ENCODE measurements at places on chromosomes 7 and 10.

DNA sequence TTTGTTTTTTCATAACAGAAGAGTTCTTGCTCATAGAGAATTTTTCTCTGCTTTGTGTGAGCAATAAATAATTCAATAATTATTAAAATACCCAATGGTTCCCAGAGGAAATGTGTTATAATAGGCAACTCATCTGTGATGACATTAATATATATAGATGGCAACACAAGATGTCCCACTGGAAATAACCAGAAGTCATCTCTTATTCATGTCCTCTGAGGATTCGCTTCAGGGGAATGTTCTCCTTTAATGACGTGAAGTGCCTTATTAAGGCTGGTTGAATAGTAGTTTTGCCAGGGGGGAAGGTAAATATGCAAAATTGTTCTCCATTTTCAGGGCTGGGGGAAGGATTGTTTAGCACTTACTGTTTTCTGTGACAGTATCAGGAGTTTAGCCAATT lies 3.1 kb downstream of the SLC39A12 start:
- no peak for DNase-seq

DNA sequence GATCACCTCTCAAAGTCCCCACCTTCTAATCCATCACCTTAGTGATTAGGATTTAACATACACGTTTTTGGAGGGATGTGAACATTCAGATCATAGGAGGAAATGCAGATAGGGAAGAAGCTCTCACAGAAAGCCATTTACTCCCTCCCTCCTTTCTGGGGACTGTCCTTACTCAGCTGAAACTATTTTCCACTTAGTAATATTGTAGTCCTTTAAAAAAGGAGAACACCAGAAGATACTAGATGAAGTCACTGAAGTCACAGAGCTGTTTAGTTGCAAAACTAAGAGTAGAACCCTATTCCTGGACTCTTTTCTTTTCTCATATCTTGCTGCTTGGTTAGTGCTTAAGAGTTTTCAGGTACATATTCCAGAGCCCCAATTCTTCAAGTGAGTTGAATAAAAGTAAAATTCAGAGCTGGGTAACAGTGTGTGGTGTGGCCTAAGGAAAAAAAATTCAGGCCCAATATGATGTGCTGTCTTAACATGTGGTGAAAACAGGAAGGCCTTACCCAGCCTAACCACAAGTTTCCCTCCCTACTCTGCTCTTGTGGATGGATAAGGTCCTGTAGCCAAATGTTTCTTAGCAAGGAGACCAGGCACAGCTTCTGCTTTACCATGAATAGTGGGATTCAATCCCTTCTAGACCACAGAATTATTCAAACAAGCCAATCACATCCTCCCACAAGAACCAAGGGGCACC lies 135.7 kb downstream of the INHBA start:
- DNase-seq = no peak

GRCh38 chr7:92056286-92056685 lies 78.0 kb downstream of the CYP51A1 start:
- no peak for DNase-seq

- no peak for DNase-seq
Observed at GRCh38 chr7:152411389-152411788, 24.4 kb downstream of the KMT2C start.

- DNase-seq = no peak
Observed at GRCh38 chr10:126045861-126046260, 149.5 kb downstream of the FANK1 start.

- no peak for DNase-seq
Observed at GRCh38 chr10:128894641-128895040, 572.4 kb upstream of the MGMT start.

DNA sequence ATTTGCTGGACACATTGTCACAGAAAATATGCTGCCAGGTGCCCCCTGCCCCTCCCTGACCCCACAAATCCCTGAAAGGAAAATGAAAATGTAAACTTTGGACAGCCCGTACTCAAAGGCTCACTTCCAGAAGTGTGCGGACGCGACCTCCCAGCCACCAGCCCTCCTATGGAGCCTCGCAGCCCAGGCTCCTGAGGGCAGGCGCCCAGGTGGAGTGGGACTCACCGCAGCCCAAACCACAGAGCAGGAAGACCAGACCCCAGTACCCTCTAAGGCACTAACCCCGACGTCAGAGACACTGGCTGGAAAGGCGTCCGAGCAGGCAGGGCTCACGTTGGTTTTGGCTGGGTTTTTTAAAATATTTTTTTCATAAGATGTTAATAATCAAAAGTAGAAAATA lies 57.3 kb downstream of the CSGALNACT2 start:
- DNase-seq = no peak

DNA sequence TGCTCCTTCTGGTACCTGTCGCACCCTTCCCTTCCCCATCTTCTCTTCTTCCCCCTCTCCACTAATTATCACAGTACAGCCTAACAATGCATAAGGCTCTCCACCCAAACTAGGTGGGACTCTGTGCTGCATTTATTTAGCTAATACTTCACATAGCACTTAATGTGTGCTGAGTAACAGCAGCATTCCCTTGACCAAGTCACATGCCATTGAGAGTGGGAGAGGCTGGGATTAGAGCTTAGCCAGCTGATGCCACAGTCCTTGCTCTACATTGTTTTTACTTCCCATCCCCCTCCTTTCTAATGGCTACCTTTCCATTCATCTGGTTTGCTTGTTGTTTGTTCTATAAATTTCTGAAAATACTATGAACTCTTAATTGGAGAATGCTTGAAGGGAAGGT lies 426.9 kb downstream of the LRMDA start:
- DNase-seq = no peak

GRCh38 chr10:15231426-15231825 lies 62.9 kb upstream of the NMT2 start:
- DNase-seq = no peak

GRCh38 chr10:132489704-132490534 lies 47.7 kb upstream of the INPP5A start:
- no peak for DNase-seq

DNA sequence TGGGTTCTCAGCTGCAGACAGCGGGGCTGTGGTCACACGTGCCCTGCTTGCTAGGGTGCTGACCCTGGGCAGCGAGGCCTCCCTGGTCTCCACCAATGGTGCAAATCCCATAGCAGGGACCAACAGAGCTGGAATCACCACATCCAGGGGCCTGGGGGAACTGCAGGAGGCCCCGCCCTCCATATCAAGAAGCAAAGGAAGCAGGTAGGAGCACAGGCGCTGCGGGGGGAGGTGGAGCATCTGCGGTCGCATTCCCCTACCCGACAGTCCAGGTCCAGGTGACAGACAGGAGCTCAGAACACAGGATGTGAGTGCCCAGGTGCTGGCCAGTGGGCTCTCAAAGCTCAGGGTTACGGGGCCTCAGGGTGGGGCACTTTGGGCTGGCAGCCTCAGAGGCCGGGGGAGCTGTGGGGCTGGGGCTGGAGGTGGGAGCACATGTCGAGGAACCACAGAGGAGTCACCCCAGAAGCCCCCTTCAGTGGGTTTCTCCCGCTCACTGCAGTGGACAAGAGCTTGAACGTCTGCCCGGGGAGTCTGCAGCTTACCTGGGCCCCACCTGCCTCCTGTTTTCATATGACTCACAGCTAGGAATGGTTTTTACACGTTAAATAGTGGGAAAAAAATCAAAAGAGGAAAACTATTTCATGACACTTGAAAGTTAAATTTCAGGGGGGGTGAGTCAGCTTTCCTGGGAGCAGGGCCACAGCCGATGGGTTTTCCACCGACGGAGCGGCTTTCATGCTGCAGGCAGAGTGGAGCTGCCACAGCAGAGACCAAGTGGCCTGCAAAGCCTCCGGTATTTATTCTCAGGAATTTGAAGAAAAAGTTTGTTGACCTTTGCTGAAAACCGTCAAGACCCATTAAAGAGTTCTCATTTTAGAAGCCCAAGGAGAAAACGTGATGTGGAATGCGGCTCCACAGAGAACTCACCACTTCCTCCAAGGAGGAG lies 148.7 kb upstream of the PPP2R2D start:
- DNase-seq = no peak

DNA sequence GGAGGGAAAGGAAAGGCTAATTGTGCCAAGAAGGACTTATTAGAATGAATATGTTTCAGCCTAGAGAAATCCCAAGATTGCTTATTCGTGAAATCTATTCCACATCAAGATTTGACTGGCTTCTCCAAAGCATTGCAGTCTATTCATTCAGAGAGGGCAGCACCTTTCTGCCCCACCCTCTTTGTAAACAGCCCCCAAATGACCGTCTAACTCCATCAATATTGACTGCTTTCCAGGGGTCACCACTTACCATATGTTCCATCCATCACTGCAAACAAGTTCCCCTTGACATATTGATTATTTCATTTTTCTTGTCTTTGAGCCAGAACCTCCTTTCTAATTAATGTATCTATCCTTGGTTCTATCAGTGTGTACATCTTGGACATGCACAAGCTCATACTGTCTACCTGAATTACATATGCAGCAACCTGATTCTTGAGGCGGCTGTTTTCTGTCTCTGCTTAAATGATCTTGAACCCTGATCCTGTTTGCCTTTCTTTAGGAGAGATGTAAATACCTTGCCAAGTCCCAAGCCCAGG lies 44.2 kb upstream of the PTER start:
- no peak for DNase-seq

- DNase-seq = no peak
Observed at GRCh38 chr10:71964743-71965515, 734 bp downstream of the CHST3 start.

- no peak for DNase-seq
Observed at GRCh38 chr10:4561296-4561695, 264.7 kb upstream of the AKR1E2 start.

DNA sequence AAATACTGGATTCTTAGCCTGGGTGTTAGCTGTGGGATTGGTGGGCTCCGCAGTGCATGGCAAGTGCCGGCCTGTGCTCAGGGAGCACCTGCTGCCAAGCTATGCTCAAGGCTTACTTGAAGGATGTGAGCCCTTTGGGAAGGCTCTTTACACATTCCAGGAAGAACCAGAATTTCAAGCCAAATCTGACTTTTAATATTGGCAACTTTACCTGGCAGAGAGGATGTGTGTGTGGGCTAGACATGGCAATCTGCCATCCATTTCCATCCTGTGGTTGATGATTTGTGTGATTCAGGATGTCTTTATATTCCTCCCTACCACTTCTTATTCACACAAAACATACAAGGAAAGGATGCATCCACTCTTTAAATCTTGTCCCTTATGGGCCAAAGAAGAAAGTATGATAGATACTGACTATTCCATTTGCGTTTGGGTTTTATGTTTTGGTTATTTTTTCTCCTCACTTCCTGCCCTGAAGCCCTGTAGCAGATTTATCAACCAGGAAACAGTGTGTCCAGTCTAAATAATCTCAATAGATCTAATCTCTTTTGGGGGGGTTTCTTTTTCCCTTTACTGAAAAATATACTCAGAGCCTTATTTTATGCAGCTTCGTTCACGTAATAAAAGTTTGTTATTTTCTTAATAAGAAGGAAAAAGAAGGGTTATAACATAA lies 247.1 kb downstream of the COBL start:
- no peak for DNase-seq

DNA sequence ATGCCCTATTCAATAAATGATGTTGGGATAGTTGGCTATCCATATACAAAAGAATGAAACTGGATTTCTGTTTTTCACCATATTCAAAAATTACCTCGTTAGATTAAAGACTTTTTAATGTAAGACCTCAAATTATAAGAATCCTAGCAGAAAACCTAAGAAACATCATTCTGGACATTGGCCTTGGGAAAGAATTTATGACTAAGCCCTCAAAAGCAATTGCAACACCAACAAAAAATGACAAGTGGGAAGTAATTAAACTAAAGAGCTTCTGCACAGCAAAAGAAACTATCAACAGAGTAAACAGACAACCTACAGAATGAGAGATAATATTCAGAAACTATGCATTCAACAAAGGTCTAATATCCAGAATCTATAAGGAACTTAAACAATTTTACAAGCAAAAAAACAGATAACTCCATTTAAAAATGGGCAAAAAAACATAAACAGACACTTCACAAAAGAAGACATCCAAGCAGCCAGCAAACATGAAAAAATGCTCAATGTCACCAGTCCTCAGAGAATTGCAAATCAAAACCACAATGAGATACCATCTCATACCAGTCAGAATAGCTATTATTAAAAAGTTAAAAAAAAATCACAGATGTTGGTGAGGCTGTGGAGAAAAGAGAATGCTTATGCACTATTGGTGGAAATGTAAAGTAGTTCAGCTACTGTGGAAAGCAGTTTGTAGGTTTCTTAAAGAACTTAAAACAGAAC lies 309.8 kb downstream of the AHR start:
- no peak for DNase-seq

DNA sequence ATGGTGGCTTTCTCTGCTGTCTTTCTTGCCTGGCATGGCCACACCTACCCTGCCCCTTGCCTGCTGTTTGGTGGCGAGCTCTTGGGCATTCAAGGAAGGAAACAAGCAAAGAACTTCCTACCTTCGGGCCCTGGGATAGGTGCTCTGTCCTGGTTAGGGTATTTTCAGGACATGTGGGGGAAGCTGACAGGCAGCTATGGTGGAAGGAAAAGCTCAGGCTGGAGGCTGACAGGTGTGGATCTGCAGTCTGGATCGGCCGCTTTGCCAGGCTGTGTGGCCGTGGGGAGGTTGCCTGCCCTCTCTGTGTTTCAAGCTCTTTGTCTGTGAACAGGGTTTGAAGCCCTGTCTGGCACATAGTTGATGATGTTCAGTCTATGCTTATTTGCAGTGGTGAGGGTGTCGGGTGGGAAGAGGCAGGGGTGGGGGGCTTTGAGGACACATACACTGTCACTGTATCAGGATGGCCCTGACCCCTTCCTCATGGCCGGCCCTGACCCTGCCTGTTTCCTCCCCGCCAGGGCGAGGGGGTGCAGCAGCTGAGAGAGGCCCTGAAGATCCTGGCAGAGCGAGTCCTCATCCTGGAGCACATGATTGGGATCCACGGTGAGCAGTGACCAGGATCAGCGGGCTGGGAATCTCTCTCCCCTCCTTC lies 73.7 kb downstream of the MYL10 start:
- no peak for DNase-seq

DNA sequence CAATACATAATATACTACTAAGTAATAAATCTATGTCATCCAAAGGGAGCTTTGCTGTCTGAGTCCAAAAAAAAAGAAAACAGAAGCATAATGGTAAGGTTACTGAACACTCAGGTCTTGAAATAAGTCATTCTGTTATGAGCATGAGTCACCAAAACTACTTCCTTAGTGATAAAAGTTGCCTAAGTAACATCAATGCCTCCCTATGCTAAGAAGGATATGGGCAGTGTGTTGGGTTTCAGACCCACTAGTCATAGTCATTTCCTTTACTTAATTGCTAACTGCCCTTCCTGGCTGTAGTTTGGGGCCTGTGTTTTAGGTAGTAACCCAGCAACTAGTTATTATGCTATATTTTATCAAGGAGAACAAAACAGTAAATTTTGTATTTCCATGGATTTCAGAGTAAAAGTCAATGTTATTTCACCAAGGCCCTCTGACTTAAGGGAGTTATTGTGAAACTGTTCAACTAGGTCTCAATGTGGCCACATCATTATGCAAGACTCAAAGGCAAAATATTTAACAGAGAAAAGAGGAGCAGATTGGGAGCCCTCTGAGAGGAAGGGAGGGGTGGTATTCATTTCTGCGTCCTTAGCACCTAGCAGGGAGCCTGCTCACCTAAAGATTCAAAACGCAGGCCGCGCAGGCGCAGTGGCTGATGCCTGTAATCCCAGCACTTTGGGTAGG lies 11.7 kb upstream of the VIM start:
- DNase-seq = peak; percentile 75

GRCh38 chr7:25485026-25485425 lies 256.7 kb upstream of the NPVF start:
- DNase-seq = no peak

GRCh38 chr7:727806-728460 lies 852 bp upstream of the PRKAR1B start:
- DNase-seq = no peak

- DNase-seq = no peak
Observed at GRCh38 chr10:92688927-92689662, 660 bp upstream of the HHEX start.

GRCh38 chr10:28872587-28873165 lies 195.4 kb downstream of the BAMBI start:
- DNase-seq = no peak
